BJ (cell line): ENCODE measurements at places on chromosomes 2 and 18.

DNA sequence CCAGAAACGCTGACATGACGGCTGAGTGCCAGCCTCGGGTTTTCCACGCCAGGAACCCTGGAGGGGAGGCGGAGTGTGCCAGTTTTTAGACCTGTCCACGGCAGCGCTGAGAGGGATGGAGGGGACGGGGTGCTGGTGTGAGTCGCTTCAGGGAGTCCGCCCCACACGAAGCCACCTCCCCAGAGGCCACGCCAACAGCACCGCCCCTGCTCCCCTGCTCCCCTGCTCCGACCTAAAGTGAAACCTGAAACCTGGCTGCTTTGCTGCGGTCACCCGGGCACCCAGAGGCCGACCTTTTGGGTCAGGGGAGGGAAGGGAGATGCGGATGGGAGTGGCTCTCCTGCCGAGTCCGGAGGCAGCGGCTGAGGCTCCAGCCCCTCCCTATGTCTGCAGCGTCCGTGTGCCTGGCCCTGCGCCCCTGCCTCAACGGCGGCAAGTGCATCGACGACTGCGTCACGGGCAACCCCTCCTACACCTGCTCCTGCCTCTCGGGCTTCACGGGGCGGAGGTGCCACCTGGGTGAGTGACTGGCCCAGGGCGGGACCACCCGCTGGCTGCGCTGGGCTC, 38.1 kb downstream of the SNED1 start:
- DNase-seq: no peak

DNA sequence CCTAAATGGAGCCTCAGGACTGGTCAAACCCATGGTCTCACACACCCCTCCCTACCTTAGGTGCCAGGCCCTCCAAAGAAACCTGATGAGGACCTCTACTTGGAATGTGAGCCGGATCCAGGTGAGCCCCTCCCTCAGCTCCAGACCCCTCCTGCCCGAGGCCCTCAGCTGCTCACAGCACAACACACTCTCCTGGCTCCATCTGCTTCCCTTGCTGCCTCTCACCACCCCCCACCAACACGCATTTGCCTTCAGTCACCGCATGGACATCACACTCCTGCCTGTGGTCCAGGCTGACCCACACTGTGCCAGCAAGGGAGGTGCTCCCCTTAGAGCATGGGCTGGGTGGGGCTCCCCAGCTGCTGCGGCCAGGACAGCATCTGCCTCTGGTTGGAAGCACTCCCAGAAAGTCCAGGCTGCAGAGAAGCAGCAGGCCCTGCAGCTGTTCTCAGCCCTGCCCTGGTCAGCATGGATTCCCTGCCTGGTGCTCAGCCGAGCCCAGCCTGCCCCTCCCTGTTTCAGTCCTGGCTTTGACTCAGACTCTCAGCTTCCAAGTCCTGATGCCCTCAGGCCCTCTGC, 15.1 kb downstream of the SH2D6 start:
- DNase-seq: peak; percentile 91

DNA sequence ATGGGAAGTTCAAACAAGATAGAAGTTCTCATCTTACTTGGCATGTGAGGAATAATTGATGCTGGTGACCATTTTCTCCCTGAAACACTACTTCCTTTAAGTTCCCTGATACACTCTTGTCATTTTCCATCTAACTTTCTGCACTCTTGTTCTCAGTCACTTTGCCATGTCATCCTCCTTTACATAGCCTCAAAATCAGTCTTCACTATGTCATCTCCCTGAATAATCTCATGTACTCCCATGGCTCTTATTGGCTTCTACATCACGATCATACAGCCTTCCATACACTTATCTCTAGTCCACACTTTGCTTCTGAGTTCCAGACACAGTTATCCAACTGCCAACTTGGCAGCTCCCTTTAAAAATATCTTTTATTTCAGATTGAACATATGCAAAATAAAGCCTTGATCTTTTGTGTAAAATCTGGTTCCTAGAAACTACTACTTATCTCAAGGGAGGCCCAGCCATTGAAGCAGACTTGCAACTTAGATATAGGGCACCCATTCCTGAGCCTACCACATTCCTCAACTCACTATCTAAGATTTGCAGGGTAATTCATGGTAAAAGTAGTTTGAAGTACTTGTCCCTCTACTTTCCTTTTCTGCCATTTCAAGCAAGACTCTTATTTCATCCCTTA, 1070.2 kb upstream of the NXPH2 start:
- DNase-seq: no peak

- DNase-seq: no peak
Measured at GRCh38 chr2:9378433-9379390, 44.6 kb downstream of the ITGB1BP1 start.

- DNase-seq: no peak
Measured at GRCh38 chr2:176134035-176134434, 4.5 kb downstream of the HOXD8 start.

GRCh38 chr2:137705296-137705695, 259.0 kb upstream of the HNMT start:
- no peak for DNase-seq

- no peak for DNase-seq
Measured at GRCh38 chr18:44325903-44326635, 354.6 kb upstream of the SETBP1 start.

- DNase-seq: no peak
Measured at GRCh38 chr2:3498783-3499394, 20.4 kb downstream of the ADI1 start.

GRCh38 chr18:61791031-61791430, 101.8 kb downstream of the RNF152 start:
- no peak for DNase-seq

- no peak for DNase-seq
Measured at GRCh38 chr2:234951664-234952269, at the start of gene SH3BP4. SH3BP4 (plus strand) TSS chr2:234952017; CDS start chr2:235035003, 82,986 bp downstream.

DNA sequence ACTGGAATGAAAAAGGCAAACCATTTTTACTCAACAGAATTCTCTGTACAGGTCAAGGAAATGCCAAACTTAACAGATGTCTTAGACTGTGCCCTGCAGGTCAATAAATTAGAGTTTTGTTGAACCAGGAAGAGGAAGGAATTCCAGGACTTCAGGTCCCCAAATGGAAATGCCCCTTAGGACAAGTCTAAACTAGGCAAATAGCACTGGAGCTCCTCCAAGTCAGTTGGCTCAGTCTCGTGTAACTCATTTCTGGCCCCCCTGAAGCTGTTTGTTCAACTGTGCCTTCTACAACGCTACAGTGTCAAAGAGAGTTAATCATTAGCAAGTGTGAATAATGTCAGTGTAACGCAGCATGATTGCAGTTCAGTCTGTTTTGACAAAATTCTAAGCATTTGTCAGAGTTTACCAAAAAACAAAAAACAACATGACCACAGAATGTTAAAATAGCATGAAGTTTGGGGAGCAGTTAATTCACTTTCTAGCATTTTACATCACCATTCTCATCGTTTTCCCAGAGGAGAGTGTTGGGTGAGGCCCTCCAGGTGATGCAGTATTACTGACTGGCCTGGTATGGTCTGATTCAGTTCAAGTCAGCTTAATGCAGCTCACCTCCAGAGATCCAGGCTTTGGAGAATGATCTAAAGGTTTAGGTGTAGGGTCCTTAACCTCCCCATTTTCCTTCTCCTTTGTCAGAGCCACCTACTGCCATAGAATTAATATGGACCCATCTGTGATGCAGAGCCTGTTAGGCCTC, 108.1 kb downstream of the AQP4 start:
- DNase-seq: no peak

- DNase-seq: no peak
Measured at GRCh38 chr18:6199777-6200176, 214.9 kb downstream of the L3MBTL4 start.

GRCh38 chr2:235534678-235535422, 41.0 kb downstream of the AGAP1 start:
- no peak for DNase-seq

GRCh38 chr2:30422444-30423040, 24.5 kb upstream of the LCLAT1 start:
- no peak for DNase-seq

- no peak for DNase-seq
Measured at GRCh38 chr2:73946215-73946614, 19.5 kb downstream of the DGUOK start.
